ENCODE measurements at places on chromosomes 6 and 20.

- no peak for DNase-seq
These were observed 37.0 kb downstream of the BMP7 start for GRCh38 chr20:57229490-57229889.

DNA sequence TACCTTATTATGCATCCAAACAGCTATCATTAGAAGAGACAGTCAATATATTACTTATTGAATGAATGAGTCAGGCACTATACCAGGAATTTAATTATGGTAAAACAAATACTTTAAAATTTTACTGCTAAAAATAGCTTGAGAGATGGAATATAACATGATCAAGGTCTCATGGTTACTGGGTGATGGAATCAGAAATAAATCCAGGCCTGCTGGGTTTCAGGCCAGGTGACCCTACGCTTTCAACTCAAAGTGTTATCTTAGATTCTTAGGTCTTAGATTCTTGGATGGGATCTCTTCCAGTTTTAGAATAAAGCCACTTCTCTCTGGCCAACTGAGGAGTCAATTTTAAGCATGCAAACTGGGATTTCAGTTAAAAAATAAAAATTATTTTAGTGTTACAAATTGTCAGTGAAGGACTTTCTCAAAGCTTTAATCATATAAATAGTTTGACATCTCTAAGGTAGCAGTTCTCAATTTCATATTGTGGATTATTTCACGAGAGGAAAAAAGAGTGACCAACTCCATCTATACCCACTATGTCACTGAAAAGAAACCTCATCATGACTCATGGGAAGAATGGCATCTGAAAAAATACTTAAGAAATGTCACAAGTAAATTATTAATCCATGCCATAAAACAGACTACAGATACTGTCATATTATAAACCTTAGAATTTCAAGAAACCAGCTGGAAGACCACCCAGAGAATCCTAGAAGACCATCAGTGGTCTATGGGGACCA, 283.4 kb upstream of the RUNX2 start:
- no peak for DNase-seq

GRCh38 chr20:44395461-44396340, 40.2 kb downstream of the HNF4A start:
- DNase-seq: no peak

- no peak for DNase-seq
These were observed 42.2 kb upstream of the CDKAL1 start for GRCh38 chr6:20492099-20492498.

- peak; percentile 60 for DNase-seq
These were observed 137.8 kb downstream of the EDN3 start for GRCh38 chr20:59438201-59438600.

DNA sequence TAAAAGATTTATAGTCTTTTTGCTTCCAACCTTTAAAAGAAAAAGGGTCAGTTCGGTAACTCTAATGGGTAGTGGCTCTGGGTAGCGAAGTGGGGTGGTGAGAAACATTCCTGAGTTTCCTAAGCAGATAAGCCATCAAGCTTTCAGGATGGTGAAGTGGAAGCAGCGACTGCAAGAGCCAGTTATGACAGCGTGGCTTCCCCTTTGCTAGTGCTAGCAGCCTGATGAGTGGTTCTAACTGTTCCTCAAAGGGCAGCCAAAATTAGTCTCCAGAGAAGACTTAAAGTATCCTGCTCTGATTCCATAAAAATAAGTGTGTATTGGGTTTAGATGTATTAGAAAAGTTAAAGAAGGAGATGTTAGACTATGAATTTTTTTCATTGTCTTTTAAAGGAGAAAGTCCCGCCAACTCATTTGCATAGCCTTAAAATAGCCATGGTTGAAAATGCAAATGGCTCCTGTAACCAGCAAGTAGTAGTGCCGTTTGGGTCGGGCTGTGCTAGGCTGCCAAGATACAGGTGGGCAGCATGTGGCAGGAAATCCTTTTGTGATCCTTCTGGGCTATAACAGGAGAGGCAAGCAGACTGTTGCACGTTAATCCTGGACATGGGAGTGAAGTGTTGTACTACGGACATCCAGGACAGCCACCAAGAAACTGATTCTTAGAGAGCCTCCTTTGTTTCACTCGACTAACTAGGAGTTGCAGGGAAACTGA, 18.0 kb downstream of the ELOVL2 start:
- DNase-seq: no peak

DNA sequence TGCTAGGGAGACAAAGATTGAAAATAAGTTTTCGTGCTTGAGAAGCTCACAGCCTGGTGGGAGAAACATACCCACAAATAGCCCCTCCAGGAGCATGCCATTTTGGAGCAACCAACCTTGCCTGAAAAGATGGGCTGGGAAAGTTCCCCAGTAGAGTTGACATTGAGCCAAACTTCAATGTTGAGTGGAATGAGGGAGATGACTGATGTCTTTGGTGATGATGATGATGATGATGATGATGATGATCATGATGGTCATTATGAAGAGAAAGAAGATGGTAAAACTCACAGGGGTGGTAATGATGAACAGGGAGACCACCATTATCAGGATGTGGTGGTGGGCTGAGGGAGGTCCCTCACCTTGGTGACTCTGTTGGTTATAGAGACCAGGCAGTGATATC, 283.9 kb upstream of the RNF24 start:
- no peak for DNase-seq

DNA sequence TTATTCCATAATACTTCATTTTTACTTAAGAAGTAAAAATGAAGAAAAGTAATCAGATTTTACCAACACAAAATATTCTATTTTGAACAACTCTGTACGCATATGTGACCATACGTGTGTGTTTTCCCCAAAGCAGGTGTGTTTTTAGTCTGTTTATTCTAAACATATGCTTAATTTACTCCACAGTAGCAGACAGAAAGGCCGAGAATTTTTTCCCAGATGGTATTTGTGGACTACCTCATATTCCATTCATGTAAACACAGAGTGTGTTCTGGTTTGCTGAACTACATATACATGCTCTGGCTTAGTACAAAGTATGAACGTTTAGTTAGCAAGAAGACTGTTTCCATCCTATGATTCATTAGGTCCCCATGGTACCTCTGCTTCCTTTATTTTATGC, 233.3 kb upstream of the RUNX2 start:
- DNase-seq: no peak

DNA sequence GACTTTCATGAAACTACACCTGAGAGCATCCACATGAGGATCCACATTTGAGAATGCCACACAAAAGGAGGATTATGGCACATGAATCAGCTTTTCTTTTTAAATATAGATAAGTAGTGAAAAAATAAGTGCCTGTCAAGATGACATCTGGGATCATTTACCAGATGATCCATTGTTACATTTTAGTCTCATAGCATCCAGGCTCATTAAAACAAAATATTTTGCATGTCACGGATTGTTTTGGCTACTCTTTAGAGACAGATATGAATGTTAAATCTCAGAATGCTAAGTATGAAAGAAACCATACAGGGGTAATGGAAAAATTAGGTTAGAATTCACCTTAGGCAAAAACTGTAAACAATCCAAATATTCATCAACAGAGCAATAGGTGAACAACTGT, 66.7 kb downstream of the MYO6 start:
- DNase-seq: no peak

DNA sequence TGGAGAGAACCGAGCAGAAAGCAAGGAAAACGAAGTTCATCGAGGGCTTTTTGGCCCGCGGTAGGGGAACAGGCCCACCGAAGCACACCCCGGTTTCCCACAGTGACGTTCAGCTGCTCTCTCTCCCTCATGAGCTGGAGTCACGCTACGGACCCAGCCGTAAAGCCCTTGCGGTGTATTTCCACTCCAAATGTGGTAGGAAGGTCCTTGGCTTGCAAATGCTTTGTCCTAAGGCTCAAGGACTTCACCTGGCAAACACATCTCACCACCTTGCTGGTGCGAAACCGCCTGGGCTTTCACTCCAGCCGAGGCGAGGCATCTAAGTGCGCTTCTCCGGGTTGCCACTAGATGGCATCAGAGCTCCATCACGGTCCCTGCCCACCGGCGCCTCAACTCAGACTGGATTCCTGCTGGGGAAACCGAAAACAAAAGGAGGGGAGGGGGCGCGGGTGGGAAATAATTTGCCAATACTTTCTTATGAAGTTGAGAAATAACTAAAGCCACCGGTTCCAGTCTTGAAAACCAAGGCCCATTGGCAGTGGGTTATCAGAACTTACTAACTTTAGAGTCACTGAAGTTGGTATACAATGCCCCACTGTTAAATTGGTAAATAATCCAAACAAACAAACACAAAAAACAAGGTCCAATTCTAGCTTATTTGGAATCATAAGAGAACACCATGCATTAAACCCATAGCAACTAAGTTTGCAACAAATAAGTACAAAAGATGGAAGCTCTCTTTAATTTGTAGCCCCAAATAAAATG, 13.4 kb upstream of the FOXC1 start:
- peak; percentile 22 for DNase-seq

GRCh38 chr6:65398851-65399250, 308.2 kb downstream of the EYS start:
- DNase-seq: no peak

DNA sequence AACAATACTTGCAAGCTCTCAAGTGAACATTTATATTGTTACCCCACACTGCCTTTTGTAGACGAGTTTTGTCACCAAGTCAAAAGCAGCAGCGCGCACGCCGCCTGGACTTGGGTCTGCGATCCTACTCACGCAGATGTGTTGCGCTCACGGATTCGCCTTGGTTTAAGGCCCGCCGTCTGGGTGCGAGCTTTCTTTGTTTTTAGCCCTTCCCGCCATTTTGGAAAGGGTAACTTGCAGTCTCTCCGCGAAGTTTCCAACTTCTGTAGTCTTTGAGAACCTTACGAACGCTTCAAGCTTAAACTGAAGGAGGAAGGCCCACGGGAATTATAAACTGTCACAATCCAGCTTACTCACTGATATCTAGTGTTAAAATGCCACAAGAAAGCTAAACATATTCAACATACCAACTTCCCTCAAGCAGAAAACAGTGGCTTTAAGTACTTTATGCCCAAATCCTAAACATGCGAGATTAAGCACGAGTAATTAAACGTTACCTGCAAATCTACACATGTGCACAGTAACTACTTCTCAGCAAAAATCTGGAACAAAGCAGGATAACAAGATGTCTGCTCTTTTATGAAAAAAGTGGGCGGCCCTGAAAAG, 80.4 kb upstream of the BTN3A2 start:
- DNase-seq: peak; percentile 45

DNA sequence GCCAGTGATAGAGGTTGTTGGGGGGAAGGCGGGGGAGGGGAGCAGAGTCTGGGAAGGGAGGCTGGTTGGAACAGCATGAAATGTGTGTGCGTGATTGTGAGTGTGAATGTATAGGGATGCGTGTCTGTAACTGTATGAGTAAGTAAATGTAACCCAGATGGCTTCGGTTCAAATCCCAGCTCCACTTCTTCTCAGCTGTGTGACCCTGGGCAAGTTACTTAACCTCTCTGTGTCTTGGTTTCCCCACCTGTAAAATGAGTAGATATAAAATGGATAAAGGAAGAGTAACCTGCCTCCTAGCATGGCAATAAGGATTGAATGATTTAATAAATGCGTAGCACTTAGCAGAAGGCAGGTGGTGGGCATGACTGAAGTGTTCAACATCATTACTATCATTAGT, 24.1 kb downstream of the MAFB start:
- DNase-seq: no peak

DNA sequence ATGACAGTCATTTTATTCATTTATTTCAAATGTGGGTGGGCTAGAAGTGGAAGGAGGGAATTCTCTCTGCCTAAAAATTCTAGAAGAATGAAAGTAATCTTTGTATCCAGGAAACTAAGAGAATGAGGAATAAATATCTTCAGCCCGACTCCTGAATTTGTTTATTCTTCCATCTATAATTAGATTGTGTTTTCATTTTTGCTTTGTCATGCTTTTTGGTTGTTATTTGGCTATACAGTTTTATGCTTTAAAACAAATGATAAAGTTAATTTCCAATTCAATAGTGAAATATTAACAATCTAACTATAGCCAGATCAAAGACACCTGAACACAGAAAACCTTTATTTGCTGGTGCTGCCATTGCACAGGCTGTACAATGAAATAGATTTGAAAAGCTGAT, 521.3 kb downstream of the KIF16B start:
- no peak for DNase-seq

- no peak for DNase-seq
These were observed 65.6 kb downstream of the ABHD12 start for GRCh38 chr20:25325073-25325472.

DNA sequence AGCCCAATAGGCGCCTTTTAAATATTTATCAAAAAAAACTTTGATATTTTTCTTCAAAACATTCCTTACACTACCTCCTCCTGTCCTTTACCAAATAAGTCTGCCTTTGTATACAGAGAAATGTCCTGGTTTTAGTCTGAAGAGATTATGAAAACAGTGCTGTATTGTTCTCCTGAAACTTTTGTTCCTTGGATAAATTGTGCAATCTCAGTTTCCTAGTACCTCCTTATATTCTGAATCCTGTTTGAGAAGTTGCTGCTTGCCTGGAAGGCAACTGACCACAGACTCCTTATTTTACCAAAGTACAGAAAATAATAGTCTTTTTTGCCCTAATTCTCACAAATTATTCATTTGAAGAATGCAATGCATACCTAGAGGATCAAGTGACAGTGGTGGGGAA, 349.5 kb downstream of the EPHA7 start:
- no peak for DNase-seq

DNA sequence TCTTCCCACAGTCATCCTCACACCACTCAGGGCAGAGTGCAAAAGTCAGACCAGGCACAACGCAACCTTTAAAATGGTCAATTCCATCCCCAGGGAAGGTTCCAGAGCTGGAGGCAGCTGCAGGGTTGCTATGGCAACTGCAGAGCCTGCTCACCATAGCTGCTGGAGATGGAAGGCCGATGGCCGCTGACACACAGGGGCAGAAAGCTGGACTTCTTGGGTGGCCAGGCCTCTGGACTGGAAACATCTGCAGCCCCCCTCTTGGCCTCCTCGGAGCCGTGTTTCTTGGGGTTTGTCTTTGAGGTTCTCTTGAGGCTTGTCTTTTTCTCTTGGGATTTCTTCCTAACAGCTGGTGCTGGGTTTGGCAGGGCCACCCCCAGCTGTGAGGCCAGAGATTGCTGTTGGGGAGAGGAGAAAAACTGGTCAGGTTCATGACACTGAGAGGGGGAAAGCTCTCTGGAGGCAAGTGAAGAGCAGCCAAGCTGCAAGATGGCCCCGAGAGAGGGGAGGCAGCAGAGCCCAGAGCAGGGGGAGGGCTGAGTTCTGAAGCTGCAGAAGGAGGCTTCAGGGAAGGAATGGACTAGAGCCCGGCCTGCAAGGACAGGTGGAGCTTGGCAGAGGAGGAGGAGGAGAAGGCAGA, 10.2 kb downstream of the BNIP5 start:
- DNase-seq: peak; percentile 83

DNA sequence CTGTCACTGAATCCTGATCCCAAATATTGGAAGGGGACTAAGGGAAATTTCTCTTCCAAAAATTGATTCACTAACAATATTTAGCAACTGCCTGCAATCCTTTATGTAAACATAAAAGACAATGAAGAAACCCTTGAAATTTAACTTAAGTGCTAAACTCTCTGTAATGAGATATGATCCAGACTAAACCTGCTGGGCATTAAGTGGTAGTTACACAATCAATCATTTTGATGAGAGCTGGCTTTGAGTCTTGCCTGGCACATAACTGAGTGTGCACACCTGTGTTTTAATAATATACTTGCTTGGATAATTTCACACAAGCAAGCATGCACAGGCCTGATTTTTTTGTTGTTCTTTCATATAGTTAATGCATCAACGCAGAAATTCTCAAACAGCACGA, 9.8 kb upstream of the ZFP64 start:
- DNase-seq: no peak

- no peak for DNase-seq
These were observed 80.4 kb downstream of the AK9 start for GRCh38 chr6:109610590-109610989.

GRCh38 chr20:51335329-51335841, 207.1 kb downstream of the NFATC2 start:
- DNase-seq: peak; percentile 97

- no peak for DNase-seq
These were observed 398 bp upstream of the SPATS1 start for GRCh38 chr6:44342052-44342451.
